ENCODE measurements at places on chromosomes 7 and 10. TPM values are rescaled to one million over a fixed set of nuclear protein-coding genes. Genes with fewer than 3 reads are reported as not detected.

Gene HYAL4
- total RNA-seq, result not detected

DNA sequence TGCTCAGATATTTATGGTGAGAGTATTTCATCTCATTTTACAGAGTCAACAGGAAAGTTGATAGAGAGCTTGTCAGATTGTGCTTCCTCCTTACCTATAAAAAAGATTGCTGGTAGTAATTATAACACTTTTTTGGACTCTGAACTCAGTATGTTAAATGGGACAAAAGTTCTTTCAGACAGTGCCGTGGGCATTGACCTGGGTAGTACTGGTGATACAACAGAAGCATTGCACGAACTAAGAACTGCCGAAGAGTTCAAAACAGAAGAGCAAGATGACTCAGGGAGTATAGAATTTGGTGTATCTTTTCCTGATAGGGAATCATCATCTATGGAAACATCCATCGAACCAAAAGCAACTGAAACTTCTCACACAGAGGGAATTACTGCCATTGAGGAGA is 58.6 kb downstream of the LOXL4 start:
- DNase-seq, result no peak

DNA sequence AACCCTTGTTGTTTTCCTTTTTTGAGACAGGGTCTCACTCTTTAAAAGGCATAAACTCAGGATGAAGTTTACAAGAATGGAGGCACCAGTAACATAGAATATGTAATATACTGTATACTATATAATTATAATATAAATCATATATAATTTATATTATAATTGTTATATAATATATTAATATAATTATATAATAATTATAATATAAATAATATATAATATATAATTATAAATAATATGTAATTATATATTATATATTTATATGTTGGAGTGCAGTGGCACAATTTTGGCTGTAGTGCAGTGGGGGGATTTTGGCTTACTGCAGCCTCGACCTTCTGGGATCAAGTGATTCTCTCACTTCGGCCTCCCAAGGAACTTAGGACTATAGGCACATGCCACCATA is 96.1 kb downstream of the LRMDA start:
- no peak for DNase-seq

DNA sequence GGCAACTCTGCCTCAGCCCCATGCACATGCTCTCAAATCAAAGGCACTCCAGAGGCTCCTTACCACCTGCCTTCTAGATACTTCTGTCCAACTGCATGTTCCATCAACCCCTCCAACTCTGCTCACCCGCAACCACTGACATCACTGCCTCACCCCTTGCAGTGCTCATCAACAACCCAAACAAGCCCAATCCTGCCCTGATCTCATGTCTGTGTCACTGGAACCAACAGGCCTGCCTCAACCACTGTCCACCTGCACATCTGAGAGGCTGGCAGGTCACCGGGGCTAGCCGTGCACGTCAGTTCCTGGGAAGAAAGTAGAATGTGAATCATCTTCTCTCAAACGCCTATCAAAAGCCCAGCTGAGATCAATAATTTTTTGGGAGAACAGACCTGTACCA is 33.3 kb downstream of the CTBP2 start:
- DNase-seq, result no peak

- DNase-seq, result no peak
Measured at GRCh38 chr7:8422177-8422576, 11.2 kb upstream of the NXPH1 start.

Gene DOCK4
- total RNA-seq, result 0.57 TPM

Gene UNCX
- total RNA-seq, result not detected

GRCh38 chr10:132850246-132850645 is 64.3 kb upstream of the NKX6-2 start:
- no peak for DNase-seq

- DNase-seq, result no peak
Measured at GRCh38 chr7:127114742-127115265, 137.9 kb downstream of the GRM8 start.

DNA sequence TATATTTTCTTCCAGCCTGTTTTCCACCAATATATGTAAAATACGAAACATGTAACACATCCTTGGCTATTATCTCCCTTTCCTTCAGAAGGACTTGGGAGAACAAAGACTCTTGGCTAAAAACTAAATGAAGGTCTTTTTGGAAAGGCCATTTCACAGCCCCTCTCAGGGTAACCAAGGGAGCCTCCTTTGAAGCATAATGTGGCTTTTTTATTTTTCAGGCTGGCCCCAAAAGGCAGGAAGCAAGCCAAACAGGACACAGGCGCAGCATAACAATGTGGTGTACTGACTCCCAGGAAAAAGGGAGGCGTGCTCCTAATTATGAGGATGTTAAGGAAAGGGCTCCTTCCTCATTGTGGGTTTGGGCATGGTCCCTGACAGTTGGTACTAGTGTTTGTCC is 30.3 kb upstream of the CCSER2 start:
- DNase-seq, result no peak

DNA sequence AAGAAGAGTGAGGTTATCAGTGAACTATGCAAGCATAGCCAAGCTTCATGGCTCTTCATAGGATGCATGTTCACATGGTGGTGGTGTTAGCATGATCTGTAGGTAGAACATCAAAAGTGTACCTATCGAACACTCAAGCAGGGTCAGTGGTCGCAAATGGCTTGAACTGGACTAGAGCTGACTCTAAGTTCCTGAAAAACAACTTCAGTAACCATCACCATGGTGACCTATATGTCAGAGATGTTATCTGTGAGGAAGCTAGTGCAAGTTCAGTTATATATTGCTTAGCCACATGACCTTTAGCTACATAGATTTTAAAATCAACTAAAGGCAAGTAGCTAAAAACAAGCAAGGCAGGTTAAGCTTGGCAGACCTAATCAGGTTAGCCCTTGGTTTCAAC is 163.1 kb upstream of the AGR3 start:
- DNase-seq, result no peak

Gene GCK
- not detected for total RNA-seq

Gene SUPV3L1
- total RNA-seq, result 42.2 TPM

Gene ICA1
- total RNA-seq, result 12.8 TPM

DNA sequence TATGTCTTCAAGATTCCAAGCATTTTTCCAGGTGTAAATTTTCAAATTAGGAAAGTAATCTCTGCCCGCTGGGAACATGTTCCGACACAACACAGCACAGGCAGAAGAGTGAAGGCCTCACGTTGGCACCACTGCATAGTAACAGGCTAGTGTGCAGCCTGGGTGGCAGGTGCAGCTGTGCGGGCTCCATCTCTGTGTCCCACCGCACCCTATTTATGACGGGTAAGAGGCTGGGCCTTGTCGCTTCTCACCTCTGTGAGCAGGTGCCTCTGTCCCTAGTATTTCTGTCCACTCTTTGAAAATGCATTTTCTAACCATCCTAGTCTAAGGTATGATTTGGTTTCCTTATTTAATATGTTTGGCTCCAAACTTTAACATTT is 24.1 kb downstream of the VIPR2 start:
- DNase-seq, result no peak

Gene EPDR1
- 0.29 TPM for total RNA-seq

Gene HOXA1
- 0.60 TPM for total RNA-seq

DNA sequence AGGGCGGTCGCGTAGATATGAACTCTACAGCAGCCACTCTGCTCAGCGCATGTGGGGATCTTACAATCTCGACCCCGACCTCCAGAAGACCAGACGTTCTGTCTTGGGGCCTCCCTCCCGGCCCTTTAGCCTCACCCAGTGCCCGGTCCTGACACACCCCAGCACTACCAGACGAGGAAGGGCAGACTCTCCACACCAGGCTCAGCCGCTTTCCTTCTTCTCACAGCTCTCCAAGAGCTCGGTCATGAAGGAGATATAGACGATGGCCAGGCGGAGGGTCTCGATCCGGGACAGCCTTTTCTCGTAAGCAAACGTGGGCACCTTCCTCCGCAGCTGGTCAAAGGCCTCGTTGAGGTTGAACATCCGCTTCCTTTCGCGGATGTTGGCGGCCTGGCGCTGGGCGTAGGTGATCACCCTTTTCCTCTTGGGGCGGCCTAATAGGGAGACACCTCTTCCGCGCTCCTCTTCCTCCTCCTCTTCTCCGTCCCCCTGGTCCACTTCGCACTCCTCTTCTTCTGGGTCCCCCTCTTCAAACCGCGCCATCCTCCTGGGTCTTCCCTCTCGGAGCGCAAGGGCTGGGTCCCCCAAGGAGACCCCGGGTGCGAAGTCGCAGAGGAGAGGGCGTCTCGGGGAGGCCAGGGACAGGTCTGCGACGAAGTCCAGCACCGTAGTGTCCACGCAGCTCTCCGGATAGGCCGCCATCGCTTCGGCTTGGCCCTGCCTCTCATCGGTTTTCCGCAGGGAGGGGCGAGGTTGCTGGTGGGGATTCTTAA is at the start of gene FERD3L:
TSS of gene FERD3L (minus strand) at position 761 of the 773 bp plus-strand sequence. CDS start at position 702, 59 bp downstream.
- no peak for DNase-seq

GRCh38 chr7:2201686-2202360 is 30.9 kb downstream of the MAD1L1 start:
- DNase-seq, result no peak

Gene ASAH2
- total RNA-seq, result 2.5 TPM

Gene ECHDC3
- 0.72 TPM for total RNA-seq

GRCh38 chr10:130399425-130399950 is 263.3 kb downstream of the GLRX3 start:
- no peak for DNase-seq

Gene INHBA
- total RNA-seq, result not detected

- DNase-seq, result no peak
Measured at GRCh38 chr7:36117203-36117840, 35.7 kb upstream of the EEPD1 start.

DNA sequence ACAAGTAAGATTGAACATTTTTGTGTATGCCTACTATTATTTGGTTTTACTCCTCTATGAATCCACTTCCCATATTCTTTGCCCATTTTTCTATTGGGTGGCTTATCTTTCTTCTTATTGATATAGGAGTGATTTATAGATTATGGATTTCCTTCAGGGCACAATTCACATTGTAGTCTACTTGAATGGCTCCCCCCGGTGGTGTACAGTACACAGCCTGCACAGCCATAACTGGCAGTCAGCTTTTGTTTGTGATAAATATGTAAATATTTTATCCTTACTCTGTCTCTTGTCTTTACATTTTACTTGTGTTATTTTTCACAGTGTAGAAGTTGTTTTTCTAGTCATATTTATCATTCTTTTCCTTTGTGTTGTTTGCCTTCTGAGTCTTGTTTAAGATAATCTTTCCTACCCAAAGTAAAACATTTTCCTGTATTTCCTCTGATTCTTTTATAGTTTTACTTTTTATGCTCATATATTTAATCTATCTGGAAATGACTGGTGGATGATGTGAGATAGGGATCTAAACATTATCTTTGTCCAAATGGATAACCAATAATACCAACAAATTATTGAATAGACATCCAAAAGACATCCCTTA is 23.9 kb upstream of the CALD1 start:
- DNase-seq, result no peak

GRCh38 chr10:48844616-48845015 is 95.0 kb downstream of the LRRC18 start:
- no peak for DNase-seq

DNA sequence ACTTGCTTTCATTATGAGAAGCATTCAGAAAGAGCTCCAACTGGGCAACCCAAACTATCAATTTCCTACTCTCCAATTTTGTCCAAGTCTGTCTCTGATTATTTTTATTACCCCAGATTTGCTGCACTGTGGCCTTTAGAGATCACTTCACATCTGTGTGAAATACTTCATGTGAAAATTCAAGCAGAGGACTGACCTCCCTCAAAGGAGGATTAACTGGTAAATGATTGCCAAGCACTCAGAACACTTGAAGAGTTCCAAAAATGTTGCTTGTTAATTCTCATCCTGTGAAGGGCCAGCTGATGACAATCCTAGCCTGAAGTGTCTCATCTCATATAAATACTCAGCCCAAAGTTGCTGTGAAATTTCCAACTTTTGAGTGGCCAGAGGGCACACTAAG is 182.8 kb upstream of the DGKB start:
- no peak for DNase-seq

Measured in T-helper 17 cell (primary cell).